ENCODE measurements at places on chromosomes 5 and 9.

DNA sequence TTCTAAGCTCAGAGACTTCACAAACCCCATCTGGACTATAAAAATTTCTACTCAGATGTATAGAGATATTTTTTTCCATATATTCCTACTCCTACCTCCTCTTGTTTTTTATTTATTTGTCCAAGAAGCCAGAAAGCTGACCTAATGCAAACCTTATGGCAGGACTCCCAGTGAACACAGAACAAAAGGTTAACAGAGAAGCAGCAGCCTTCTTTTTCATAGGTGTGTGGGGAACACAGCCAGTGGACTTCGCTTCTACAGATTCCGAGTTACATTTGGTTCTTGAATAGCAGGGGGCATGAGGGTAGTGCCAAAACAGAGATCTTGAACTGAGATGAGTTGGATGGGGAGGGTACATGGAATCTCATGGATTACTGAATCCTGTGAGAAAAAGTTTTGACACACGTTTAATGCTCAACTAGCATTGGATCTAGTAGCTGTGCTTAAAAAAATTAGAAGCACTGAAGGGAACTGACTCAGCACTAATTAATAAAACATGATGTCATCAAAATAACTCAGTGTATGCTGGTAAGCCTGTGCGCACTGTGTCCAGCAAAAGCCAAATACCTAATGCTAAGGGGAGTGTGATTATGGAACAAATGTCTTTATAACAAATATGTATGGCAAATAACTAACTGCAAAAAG is 240.1 kb downstream of the GABRB2 start:
- no peak for DNase-seq

DNA sequence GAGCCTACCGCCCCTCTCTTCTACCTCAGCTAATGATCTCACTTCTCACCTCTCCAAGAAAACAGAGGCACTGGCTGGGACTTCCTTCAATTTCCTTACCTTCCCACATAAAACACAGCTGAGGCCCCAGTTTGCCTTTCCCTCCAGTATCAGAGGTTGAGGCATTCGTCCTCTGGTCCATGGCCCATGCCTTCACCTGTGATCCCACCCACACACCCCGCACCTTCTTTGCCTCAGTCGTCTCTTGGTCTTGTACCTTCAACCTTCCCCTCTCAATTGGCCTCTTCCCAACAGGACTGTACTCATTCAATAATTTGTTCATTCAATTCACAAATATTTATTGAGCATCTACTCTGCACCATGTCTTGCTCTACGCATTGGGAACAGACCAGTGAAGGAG is 11.0 kb upstream of the NSD1 start:
- DNase-seq: no peak

- no peak for DNase-seq
Measured at GRCh38 chr5:8347984-8348383, 479.0 kb downstream of the MTRR start.

DNA sequence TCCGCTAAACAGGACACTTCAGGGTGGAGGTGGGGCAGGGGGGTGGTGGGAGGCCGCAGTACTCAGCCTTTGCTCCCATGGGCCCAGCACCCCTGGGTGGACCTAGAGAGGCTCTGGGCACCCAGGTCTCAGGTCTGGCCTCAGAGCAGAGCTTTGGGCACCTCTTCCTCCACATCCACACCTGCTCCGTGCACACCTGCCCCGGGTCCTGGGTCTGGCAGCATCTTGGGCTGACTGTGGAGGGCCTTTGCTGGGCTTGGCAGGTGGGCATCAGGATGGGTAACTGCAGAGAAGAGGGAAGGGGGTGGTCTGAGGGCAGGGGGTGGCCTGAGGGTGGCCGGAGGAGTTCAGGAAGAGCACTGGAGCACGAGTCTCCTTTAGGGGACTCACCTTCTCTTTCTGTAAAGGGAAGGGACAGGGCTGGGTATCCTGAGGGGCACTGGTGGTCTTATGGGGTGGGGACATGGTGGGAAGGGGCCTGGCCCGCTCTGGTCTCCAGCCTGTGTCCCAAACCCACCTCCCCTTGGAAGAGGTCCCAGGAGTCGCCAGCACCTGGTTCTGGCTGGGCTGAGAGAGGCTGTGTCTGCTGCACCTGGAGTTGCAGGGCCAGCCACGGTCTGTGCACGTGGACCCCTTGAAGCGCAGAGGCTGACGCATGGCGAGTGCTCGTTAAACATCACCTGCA is 106.7 kb upstream of the IER5L start:
- no peak for DNase-seq

- no peak for DNase-seq
Measured at GRCh38 chr5:82793808-82794419, 283.3 kb downstream of the TMEM167A start.

- DNase-seq: no peak
Measured at GRCh38 chr5:145942749-145943148, 6.4 kb downstream of the SH3RF2 start.

DNA sequence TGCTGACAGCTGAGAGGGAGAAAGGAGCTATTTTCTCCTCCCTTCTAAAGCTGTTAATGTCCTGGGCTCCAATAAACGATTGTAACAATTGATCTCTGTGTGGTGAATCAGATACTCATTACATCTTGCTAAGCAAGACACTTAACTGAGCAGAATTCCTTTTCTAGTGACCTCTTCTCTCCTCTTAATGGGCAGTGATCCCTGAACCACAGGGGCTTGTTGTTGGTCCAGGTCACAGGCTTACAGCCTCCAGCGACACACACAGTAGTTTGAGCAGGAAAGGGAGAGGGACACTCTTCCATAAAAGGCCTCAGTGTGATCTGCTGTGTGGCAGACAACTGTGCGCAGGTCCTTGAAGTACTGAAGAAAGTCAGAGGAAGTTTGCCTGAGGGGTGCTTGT is 58.5 kb upstream of the MYO10 start:
- no peak for DNase-seq

DNA sequence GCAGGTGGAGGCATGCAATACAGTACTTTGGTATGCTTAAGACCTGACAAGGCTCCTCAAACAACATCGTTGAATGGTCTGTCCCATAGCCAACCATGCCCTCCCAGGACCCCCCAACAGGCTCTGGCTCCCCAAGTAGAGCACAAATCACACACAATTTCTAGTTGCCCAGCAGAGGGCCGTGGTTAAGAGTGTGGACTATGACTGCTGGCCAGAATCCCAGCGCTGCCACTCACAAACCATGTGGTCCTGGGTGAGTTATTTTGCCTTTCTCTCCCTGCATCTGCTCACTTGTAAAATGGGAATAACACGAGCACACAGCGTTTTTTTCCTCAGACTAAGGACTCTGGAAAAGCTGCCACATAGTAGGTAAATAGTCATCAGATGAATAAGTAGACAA is 6.5 kb downstream of the CKMT2 start:
- DNase-seq: no peak

DNA sequence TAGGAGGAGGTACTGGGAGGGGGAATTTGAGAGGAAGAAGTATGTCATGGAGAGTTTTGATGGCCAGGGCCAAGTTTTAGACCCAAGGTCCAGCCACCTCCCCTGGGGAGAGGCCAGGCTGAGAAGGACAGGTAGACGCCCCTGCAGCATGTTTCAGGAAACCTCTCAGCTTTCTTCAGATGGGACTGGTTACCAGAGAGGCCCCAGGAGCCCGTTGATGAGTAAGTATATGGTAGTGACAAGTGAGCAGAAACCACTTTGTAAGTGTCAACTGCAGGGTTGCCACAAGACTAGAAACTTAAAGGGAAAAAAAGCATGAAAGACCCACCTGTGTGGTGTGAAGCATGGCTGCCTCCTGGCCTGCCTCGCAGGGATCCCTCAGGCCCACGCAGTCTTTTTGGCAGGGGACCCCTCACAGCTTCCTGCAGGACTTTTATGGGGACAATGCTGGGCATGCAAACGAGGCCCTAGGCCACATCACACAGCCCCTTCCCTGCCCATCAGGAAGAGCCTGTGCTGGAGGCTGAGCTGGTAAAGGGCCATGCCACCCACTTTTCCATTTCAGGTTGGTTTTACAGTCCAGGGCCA is 255.9 kb downstream of the FSTL4 start:
- no peak for DNase-seq

- DNase-seq: no peak
Measured at GRCh38 chr9:114085387-114085789, 7.3 kb upstream of the AMBP start.

DNA sequence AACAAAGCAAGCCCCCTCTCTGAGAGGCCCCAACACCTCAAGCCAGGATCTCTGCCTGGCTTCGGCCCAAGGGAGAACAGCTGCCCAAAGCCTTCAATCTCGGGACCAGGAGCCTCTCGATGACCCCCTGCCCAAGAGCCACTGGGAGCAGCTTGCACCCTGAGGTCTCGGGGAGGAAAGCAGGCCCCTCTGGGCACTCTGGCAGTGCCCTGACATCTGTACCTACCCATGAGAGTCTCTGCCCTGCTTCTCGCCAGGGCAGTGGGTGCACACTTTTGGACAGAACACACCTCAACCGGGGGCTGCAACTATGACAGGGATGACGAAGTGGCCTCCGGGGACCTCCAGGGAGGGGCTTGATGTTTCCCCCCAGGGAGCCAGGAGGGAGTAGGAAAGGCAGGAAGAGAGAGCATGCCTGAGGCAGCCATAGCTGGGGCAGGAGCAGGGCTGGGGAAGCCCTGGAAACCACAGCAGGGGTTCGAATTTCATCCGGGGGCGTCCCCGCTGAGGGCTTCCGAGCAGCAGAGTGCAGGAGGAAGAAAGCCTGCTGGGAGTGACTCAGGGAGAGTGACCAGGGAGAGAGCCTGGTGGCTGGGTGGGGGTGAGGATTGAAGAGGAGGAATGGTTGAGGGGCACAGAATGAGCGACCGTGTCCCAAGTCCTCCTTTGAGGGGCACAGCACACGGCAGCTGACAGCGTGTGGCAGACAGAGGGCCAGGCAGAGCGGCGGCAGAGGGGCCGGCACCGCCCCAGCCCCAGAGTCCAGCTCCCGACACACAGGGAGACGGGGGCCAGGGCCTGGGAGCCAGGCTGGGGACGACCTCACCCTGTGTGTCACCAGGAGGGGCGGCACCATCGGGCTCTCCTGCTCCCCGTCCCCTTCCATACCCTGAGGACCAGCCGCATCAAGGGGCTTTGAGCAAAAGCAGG is 1.8 kb downstream of the LPCAT1 start:
- peak; percentile 55 for DNase-seq

GRCh38 chr9:6579613-6580012 is 65.9 kb downstream of the GLDC start:
- DNase-seq: no peak

DNA sequence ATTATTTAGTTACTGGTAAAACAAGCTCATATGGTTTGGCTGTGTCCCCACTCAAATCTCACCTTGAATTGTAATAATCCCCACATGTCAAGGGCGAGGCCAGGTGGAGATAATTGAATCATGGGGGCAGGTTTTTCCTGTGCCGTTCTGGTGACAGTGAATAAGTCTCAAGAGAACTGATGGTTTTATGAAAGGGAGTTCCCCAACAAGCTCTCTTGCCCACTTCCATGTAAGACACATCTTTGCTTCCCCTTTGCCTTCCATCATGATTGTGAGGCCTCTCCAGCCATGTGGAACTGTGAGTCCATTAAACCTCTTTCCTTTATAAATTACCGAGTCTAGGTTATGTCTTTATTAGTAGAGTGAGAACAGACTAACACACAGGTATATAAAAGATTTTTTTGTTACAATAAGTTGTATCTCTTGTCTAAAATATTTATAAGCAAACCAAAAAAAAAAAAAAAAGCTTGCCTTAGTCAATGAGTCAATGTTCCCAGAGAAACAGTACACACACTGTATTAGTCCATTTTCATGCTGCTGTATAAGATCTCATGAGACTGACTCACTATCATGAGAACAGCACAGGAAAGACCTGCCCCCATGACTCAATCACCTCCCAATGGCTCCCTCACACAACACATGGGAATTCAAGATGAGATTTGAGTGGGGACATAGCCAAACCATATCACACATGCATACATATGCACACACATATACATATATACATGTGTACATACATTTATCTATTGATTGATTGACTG is 138.3 kb downstream of the BASP1 start:
- no peak for DNase-seq

- no peak for DNase-seq
Measured at GRCh38 chr9:38670542-38671371, 49.2 kb downstream of the FAM240B start.

GRCh38 chr9:131923766-131924165 is 155.9 kb downstream of the MED27 start:
- no peak for DNase-seq

- no peak for DNase-seq
Measured at GRCh38 chr5:166713295-166713694, 1578.2 kb upstream of the WWC1 start.

DNA sequence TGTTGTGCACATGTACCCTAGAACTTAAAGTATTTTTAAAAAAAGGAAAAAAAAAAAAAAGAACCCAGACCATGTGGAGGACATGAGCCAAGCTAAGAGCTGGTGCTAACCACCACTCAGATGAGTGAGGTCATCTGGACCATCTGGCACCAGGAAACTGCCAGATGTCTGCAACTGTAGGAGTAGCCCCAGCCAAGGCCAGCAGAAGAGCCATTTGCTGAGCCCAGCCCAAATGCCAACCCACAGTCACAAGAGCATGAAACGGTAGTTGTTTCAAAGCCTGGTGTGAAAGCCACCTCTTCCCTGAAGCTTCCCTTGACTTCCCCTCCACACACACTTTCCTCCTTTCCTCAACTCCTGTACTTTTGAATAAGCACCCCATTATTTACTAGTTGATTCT is 69.2 kb upstream of the FCN1 start:
- no peak for DNase-seq

DNA sequence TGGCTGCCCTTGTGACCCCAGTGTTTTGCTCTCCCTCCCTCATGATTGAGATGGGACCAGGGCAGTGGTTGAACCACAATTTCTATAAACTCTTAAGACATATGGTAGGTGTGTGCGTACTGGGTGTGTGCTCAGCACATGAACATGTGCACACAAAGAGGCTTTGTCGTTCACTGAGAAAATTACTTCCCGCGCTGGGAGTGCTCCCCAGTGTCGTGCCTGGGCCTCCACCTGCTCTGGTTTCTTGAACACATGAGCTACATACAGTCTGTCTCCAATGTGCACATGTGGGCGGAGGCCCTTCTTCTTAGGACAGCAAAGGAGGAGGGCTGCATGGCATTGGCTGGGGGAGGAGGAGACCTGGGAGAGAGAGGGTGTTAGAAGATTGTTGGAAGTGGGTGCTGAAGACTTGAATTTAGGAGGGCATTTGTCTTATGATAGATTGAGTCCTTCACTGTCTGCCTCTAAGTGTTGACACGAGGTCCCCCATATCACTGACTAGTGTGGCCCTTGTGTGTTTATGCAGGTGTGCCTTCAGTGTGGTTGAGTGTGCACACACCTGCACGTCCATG is 170.0 kb downstream of the CACNA1B start:
- no peak for DNase-seq

DNA sequence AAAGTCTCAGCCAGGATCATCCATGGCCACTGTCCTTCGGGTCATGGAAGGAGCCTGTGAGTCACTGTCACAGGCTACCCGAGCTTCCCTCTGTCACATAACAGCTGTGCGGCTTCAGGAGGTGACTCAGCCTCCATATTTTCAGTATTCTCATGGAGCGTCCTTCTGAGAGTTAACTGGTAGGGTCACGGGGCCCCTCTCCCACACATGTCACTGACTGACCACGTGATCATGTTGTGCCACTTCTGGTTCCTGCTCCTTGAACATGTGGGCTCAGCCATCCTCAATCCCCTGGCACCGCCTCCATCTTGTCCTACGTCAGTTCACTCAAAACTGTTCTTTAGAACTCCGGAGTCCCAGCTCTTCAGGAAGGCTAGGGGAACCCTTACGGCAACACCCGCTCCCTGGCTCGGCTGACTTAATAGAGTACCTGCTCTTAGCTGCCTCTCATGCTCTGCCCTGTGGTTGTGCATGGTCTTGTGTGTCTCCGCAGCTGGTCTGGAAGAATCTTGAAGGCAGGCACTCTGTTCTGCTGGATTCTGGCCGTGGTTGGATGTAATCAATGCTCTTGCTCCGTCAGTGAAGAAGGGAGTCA is 182.8 kb downstream of the ICE1 start:
- DNase-seq: no peak
